AML-193 (cell line): ENCODE measurements at places on chromosomes 6 and 20.
A peak's percentile ranks its signal among the peaks of the same experiment; 100 is the strongest.

DNA sequence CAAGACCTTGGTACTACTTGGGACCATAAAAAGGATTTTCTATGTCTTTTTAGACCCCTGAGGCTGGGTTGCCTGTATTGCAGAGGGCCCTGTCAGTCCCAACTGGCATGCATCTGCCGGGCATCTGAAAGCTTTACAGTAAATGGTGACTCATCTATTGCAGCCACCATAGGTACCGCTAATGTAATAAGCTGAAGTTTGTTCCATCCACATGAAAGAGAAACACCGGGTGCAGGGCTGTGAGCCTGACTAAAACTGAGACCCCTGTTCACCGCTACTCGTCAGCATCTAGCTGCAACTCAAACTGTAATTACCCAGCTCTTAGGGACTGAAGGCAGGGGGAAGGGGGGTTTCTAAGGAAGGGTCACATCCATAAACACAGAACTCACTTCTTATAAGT, 49.5 kb downstream of the TRERF1 start:
- DNase-seq: no peak

GRCh38 chr6:139801571-139802321, 427.3 kb upstream of the CITED2 start:
- DNase-seq: peak; percentile 7

GRCh38 chr6:85544776-85545175, 48.9 kb downstream of the SNX14 start:
- DNase-seq: no peak

- DNase-seq: no peak
Measured at GRCh38 chr6:48098923-48099322, 12.1 kb downstream of the PTCHD4 start.

GRCh38 chr6:125802943-125803377, 12.2 kb downstream of the NCOA7 start:
- peak; percentile 60 for DNase-seq

- DNase-seq: no peak
Measured at GRCh38 chr20:24405810-24406209, 63.6 kb upstream of the SYNDIG1 start.

- DNase-seq: no peak
Measured at GRCh38 chr20:12409501-12409900, 491.8 kb downstream of the BTBD3 start.

- DNase-seq: no peak
Measured at GRCh38 chr6:102154176-102154575, 760.7 kb downstream of the GRIK2 start.

- no peak for DNase-seq
Measured at GRCh38 chr6:42278131-42278853, 60.6 kb upstream of the MRPS10 start.

DNA sequence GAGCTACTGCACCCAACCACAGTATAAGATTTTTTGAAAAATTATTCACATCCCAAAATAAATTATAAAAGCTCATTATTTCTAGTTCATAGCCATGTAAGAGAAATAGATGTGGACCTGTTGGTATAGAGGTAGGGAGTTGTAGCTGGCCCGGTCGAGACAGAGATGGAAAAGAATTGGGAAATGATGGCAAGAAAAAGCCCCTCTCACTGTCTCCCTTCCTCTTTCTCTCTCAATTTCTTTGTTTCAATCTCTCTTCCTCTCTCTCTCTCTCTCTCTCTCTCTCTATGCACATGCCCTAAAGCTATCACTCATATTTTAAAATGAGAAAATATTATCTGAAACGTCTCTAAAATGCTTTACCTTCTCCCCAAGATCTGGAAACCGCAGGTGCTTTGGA, 80.7 kb upstream of the CD83 start:
- DNase-seq: no peak

GRCh38 chr20:25269057-25269832, 21.4 kb downstream of the PYGB start:
- no peak for DNase-seq

DNA sequence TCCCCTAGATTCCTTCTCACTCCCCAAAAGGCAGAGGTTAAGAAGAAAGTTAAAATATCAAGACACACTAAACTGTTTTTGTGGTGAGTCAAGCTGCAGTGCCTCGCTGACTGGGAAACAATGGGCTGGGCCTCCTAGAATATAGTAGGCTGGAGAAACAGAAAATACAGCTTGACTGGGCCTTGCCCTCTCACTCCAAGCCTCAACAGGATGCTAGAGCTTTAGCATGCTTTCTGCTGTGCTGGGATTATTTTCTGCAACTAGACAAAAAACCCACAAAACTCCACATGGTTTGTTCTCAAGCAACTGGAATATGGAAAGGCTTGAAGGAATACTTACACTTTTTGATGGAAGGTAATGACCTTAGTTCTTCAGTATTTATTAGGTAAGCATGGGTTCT, 27.9 kb downstream of the FOXO3 start:
- DNase-seq: no peak

- no peak for DNase-seq
Measured at GRCh38 chr6:156557251-156557910, 219.8 kb upstream of the ARID1B start.

- DNase-seq: no peak
Measured at GRCh38 chr20:46220455-46221207, 87.7 kb downstream of the CDH22 start.

DNA sequence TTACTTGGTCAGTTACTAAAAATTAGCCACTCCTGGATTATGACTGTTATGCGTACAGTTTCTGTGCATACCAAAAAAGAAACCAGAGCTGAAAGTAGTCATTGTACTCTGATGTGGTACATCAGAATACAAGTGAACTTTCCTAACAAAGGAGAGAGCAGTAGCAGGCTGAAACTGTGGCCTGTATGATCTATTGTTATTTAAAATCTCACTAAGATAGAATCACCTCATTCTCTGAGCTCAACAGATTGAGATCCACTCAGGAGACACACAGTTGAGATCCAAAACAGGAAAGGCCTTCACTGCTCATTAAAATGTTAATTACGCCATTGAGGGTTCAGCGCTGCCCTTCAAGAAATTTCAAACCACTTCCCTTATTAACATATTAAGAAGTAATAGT, 576.4 kb downstream of the LMBRD1 start:
- DNase-seq: no peak

GRCh38 chr6:125154761-125155135, 1.2 kb downstream of the TPD52L1 start:
- DNase-seq: no peak

GRCh38 chr20:61844621-61845020, 221.1 kb downstream of the TAF4 start:
- DNase-seq: no peak

- DNase-seq: no peak
Measured at GRCh38 chr6:9647071-9647445, 767.8 kb downstream of the TFAP2A start.

GRCh38 chr6:94215552-94215951, 796.2 kb upstream of the EPHA7 start:
- DNase-seq: no peak

- no peak for DNase-seq
Measured at GRCh38 chr6:151609146-151609902, 115.5 kb downstream of the CCDC170 start.

GRCh38 chr6:106849676-106850332, 124.7 kb downstream of the CD24 start:
- peak; percentile 77 for DNase-seq

- DNase-seq: no peak
Measured at GRCh38 chr6:13044390-13044789, 283.9 kb downstream of the TBC1D7 start.

DNA sequence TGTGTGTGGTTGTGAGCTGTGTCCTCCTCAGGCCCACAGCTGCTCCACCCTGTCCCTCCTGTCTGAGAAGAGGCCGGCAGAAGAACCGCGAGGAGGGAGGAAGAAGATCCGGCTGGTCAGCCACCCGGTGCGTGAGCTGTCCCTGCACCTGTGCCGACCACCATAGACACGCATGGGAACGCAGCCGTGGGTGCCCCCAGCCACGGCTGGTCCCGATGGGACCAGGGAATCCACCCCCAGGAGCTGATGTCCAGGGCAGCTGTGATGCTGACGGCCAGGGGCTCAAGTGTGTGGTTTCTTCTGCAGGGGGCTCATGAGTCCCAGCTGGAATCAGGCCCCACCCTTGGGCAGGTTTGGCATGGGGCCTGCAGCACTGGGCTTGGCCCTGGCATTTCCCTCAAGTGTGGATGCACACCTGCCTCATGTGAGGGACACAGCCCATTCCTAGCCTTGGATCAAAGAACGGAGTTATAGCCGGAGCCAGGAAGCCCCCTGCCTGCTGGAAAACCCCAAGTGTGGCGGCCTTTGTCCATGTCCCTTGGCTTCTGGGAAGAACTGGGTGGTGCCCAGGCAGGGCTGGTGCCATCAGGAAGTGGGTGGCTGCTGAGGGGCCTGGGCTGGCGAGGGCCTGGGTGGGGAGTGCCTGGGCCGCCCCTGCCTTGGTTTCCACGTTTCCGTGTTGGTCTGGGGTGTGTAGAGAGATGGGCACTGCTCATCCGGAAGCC, 4.6 kb upstream of the TNFRSF6B start:
- no peak for DNase-seq

- DNase-seq: no peak
Measured at GRCh38 chr6:136016228-136017225, 165.0 kb downstream of the PDE7B start.

DNA sequence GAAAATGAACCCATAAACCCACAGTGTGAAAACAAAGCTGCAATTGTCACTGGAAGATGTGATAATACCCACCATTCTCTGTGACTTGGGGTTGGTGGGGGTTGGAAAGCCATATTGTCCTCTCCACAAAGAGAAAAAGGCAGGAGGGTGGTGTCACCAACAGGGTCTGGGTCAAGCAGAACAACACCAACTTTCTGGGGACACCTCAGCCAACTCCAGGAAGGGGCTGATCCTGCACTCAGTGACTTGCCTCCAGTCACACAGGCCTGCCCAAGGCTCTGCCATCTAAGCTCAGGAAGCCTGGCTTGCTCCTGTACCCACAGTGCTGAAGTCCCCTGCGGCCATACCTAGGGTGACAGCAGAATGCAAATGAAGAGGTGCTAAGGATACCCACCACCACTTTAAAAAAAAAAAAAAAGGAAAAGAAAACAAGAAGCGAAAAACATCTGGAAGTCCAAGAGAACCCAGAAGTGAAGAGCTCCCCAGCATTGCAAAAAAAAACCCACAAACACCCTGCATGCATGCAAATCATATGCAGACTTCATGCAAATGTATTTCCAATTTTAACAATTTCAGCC, 110.6 kb downstream of the PREX1 start:
- no peak for DNase-seq

GRCh38 chr6:158848490-158848895, 29.3 kb upstream of the EZR start:
- DNase-seq: no peak

DNA sequence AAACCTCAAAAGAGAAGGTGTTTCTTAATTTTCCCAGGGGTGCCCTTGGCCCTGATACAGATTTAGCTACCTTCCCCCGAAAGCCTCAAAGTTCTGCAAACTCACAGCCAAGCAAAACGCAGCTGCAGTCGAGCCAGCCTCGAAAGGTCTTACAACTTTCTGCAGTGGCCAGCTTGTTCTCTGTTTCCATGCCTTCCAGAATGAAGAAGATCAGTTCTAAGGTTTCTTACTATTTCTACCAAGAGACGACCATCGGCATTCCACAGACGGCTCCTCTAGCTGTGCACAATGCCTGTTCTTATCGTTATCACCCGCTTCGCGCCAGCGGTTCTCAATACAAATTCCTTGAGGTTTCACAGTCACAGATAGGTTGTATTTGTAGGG, 28.5 kb upstream of the CCR6 start:
- DNase-seq: no peak

- DNase-seq: no peak
Measured at GRCh38 chr20:57265336-57265996, 975 bp downstream of the BMP7 start.

- DNase-seq: no peak
Measured at GRCh38 chr6:98308564-98308963, 525.8 kb upstream of the POU3F2 start.

GRCh38 chr6:70221025-70221714, 81.7 kb downstream of the COL9A1 start:
- peak; percentile 31 for DNase-seq

DNA sequence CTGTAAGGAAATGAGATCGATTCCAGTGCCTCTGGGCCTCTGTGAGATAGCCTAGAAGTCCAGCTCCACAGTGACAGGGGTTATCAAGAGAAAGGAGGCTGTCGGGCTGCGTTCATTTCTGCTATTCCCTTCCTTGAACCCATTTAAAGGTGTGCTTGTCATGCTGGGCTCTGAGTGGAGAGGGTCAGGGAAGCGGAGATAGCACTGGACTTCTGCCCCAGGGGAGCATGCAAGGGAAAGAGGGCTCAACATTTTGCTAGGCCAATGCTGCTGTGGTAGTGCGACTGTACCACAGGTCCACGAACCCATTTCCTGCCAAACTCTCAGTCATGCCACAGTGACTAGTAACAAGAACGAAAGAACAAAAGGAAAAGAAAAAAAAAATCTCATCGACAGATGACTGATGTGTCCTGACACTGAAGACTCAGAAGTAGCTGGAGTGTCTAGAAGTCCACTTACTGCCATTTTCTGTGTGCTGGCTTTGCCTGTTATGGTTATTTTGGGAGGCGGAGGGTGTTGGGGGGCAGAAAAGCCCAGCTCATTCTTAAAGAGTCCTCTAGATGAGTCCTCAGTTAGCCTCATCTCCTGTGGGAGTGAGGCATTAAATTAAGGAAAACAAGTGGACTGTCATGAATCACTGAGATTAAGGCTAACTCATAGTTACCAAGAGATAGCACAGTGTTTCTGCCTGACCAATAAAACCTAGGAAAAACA, 8.1 kb downstream of the NEDD9 start:
- DNase-seq: no peak

GRCh38 chr20:1790386-1790785, 104.8 kb upstream of the SIRPA start:
- DNase-seq: no peak

DNA sequence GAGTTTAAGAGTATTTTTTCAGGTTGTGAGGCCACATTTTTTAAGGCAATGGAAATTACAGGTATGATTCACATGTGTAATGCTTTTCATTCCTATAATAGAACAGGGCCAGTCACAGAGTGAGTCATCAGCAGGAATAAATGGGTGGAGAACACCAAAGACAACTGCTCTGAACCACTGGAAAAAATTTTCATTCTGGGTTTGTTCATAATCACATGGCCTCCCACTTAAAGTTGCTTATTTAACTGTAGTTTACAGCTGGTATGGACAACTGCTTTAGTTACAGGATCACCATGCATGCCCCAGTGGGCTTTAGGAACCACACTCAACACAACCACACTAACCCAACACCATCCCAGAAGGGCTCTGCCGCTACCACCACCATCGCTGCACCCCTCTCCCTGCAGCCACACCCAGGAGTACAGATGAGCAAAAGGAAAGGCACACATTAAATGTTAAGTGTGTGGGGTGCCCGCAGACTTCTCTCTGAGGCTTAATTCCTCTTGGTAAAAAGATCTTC, 107.0 kb upstream of the DST start:
- DNase-seq: no peak

DNA sequence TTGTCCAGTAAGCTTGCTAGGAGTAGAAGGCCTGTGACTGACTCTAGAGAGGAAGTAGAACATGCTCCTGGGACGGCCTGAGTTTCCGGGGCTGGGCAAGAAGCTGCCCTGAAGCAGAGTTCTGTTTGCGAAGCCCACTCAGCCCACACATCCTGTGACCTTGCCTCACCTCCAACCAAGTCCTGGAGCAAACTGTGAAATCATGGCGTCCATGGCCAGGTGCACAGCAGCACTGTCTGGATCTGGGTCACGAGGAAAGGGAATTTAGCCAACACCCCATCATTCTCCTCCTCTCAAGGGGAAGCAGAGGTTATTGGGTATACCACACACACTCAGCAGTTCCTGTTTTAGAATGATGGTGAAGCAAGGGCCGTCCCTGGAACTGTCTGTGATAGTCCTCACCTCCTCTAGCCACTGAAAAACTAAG, 87.5 kb downstream of the CRYBG1 start:
- DNase-seq: peak; percentile 99
